Right ventricle myocardium superior (tissue), 1 donor: ENCODE measurements at places on chromosomes 3 and 15.
A peak's percentile ranks its signal among the peaks of the same experiment; 100 is the strongest.

DNA sequence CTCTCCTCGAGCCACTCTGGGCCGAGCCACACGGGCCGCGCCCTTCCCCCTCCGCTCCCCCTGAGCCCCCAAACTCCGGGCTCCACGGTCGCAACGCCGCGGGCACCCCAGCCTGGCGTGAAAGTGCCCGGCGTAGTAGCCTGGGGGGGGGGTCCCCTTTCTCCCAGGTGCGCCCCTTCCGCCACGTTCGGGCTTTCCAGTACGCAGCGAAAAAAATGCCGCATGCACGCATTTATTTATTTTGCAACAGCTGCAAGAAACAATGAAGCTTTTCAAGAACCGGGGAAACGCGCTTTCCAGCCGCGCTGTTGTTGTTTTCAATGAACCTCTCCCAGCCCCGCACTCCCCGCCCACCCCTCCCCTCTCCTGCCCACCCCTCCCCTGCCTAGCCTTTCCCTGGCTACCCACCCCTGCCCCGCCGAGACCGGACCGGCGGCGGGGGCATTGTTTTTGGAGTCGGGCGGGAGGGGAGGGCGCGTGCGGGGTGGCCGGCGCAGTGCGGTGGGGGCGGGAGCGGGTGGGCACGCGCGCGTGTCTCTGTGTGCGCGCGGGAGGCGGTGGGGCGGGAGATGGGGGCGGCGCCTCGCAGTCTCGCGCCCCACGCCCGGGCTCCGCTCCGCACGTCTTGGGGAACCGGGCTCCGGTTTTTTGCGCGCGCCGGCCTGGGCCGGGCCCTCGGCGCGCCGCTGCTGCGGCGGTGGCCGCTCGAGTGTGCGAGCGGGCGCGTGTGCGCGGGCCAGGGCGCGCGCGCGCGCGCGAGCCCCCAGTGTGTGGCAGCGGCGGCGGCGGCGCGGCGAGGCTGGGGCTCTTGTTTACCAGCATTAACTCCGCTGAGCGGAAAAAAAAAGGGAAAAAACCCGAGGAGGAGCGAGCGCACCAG lies at the start of gene IGF1R:
Gene IGF1R (plus strand): TSS at position 766 of the 880 bp plus-strand sequence. CDS start 1,043 bp downstream, outside the sequence.
- peak; percentile 93 for DNase-seq

DNA sequence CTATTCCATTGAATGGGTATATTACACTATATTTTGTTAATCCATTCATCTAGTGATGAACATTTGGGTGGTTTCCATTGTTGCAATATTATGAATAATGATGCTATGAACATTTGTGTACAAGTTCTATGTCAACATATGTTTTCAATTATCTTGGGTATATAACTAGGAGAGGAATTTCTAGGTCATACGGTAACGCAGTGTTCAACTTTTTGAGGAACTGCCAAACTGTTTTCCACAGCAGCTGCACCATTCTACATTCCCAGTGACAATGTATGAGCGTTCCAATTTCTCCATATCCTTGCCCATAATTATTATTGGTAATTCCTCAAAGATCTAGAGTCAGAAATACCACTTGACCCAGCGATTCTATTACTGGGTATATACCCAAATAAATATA lies 24.1 kb upstream of the RORA start:
- DNase-seq = no peak

DNA sequence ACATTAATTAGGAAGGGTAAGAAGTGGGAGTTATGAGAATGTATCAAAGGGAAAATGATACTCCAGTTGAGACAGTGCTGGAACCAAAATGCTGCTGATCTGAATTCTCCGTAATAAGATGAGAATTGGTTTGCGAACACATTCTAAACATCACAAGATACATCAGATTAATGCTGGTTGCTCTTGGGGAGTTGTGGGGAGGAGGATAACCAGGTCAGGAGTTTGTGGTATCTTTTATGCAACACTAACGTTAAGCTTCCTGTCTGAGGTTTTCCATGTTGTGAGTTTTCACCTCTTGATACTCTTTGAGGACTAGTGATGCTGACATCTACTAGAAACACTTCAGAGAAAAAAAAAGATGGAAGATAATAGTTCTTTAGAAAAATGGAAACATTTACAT lies 47.2 kb downstream of the PPARG start:
- no peak for DNase-seq

DNA sequence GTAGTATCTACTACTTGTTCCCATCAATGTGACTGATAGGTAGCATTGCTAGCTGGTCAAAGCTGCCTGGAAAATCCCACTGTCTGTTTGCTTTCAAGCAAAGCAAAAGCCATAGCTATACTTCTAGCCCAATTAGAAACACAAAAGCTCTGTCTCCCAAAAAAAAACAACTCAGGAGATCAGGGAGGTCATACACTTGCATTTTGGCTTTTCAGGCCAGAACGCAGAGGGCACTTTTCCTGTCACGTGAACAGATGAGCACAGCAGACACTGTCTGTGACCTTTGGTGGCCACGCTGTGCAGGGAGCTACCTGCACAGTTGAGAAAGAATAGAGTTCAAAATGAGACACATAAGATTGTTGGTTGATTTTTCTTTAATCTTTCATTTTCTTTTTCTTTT lies 441.7 kb upstream of the PDZRN3 start:
- no peak for DNase-seq

DNA sequence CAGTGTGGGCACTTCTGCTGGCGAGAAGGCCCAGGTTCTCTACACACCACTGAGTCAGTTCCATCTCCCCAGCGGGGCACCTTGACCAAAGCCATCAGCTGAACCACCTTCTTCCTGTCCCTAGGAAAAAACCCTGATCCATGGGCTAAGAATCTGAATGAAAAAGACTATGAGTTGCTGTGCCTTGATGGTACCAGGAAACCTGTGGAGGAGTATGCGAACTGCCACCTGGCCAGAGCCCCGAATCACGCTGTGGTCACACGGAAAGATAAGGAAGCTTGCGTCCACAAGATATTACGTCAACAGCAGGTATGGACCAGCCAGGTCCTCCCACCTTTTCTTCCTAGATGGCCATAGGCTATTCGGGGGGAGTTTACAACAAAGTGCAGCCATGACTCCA lies 29.1 kb downstream of the TF start:
- DNase-seq = no peak
